ENCODE measurements at places on chromosomes 2 and 18.

GRCh38 chr2:128414351-128414750 lies 95.7 kb upstream of the HS6ST1 start:
- no peak for DNase-seq

DNA sequence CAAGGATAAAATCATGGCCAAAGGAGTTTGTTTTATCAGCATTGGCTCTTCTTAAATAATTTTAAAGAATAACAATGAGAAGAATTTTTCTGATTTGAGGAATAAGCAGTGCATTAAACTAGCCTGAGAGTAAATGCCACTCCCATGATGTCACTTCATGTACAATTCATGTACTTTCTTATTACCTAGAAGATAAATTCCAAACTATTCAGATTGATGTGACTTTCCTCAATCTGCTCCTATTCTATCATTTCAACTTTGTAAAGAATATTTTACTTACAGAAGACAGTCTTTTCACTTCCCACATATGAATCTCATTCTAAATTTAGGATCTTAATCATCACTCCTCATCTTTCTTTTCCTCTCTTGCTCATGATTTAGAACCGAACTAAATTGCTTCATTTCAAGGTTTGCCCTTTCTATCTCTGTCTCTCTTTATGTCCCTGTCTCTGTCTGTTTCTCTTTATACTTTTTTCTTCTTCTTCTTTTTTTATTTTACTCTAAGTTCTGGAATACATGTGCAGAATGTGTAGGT lies 1142.0 kb upstream of the PIK3C3 start:
- no peak for DNase-seq

DNA sequence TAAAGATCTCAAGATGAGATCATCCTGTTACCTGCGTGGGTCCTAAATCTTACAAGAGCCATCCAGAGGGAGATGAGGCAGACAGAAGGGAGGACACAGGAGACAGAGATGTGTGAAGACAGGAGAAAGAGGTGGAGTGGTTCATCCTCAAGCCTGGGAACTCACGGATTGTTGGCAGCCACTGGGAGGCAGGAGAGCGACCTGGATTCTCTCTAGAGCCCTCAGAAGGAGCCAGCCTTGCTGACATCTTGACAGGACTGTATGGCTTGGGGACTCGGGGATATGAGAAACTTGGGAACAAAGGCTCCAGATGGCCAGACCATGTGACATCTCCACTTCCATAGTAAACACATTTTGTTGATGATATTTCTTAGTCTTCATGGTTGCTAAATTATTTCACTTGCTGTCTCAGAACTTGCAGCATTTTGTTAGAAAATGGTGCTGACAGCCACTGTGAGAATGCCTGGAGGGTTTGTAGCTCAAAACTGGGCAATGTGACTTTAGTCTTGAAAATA lies 57.8 kb upstream of the MC2R start:
- DNase-seq, result no peak

DNA sequence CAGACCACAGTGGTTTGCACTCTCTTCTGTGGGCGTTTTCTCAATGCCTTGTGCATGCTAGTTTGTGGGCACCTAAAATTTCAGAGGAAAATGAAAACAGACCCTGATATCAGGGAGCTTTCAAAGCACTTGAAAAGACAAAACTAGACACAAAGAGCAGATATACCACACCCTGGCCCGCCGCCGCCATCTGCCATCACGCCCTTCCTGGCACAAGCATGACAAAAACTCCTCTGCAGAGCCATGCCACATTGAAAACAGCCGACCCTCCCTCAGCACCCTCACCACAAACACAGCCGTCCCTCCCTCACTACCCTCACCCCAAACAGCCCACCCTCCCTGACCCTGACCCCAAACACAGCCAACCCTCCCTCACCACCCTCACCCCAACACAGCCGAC lies 84.8 kb upstream of the RAB6C start:
- no peak for DNase-seq

DNA sequence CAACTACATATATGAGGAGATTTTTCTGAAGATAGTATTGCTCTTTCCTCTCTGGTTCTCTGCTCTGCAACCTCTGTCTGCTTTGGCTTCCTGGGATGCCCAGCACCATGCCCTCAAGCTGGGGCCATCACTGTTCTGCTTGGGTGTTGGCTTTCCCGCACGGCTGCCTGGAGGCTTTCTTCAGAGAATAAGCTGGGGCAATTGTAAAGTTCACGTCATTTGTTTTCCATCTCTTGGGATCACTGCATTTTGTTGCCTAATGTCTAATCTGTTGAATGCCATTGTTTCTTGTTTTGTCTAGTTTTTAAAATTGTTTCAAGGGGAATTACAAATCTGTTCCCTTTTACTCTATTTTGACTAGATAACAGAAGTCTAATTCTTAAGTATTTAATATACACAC lies 437.3 kb upstream of the NRP2 start:
- peak; percentile 47 for DNase-seq

DNA sequence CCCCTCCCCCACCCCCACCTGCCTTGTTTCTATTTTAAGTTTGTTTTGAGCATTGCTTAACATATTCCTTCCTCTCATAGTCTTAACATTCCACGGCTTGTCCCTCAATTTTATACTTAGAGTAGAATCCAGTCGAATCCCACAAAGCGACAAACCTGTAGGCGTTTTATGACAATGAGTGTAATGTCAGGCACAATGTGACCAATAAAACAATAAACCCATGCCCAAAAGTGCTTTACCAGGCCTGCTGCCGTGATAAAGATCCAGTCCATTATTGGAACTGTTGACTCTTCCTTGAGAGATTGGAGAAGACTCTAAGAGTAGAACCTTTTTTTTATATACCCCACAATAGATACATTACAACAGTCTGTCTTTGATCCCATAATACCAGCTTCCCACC lies 6.2 kb upstream of the MRO start:
- no peak for DNase-seq

DNA sequence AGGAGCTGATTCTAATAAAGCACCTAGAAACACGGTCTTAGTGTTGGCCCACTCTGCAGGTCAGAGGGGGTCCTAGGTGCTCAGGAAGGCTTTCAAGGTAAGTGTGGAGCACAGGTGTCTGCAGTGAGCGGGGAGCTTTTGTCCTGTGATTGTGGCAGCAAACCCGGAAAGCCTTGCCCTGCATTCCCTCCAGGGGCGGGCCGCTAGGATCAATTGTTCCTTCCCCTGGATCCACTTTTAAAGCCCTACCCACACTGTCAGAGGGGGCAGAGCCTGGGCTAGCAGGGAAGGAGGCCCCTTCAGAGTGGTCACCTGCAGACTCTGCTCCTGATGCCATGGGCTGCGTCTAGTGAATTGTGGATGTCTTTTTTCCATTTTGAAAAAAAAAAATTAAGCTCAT lies 176.0 kb downstream of the CTIF start:
- DNase-seq, result no peak

GRCh38 chr18:51273437-51273836 lies 76.0 kb upstream of the MEX3C start:
- DNase-seq, result no peak

GRCh38 chr2:113078350-113078839 lies 10.6 kb downstream of the IL1F10 start:
- no peak for DNase-seq

DNA sequence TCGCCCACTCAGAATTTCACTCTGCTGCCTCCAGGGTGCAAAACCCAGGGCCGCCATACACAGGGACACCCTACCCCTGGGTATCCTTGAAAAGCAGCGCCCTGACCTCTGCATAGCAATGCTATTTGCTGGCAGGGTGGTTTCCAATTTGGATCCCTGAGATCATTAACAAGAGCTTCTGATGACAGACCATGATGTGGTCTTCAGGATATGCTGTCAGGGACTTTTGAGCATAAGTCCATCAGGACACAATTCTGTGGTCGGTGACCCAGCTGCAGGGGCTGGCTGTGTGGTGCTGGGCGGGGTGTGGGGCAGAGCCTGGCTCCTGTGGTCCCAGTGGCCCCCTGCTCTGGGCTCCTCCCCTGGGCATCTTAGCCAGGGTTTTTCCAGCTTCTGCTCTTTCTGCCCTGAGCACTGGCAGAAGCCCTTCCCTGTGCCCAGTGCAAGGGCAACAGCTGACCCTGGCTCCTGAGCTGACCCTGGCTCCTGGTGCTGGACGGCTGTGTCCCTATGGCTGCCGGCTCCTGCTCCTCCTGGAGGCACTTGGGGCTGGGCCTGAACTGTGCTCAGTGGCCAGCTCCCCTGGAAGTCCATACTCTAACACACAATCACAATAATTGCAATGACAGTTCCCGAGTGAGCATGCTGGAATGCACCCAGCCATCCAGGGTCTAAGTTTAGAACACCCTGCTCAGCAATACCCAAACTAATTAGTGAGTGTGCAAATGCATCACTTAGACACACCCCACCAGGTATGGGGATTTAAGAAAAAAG lies 271.5 kb downstream of the HDAC4 start:
- peak; percentile 43 for DNase-seq

- no peak for DNase-seq
Measured at GRCh38 chr2:104443145-104443544, 410.8 kb upstream of the POU3F3 start.

GRCh38 chr18:75276818-75277609 lies 66.4 kb downstream of the TSHZ1 start:
- no peak for DNase-seq

DNA sequence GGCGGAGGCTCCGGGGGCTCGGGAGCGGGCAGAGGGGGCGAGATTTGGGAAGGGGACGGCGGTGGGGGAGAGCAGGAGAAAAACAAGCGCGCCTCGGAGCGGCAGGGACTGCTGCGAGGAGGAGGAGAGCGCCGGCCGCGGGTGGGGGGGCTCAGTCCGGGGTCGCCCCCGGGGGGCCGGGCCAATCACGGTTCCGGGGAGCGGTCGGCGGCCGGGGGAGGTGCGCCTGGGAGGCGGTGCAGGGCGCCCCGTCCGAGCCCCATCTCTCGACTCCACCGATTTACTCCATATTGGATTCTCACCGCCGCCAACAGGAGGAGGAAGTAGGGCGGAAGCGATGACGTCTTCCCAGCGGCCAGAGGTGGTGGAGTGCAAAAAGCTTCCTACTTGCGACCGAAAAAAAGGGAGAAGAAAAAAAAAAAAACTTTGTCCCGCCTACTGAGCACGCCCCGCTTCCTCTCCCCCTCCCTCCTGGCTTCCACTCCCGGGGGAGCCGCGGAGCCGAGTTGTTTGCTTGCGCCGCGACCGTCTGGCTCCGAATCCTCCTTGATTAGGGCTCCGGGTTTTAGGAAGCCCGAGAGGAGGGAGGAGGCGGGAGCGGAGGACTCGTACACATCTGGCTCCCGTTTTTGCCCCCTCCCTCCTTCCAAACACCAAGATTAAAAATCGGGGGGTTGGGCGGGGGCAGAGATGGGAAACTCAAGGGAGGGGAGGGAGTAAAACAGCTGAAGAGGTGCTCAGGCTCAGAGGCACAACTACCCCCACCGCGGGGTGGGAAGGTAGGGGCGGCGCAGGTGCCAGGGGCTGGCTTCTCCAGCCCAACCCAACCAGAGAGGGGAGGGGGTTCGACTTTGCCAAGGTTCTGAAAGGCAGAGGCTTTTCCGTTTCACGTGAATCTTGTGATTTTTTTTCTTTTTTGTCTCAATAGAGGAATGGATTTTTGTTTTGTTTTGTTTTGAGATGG lies at the start of gene SPRED2:
Gene SPRED2, minus strand, starts transcription at position 373 of the 964 bp plus-strand sequence. CDS start 612 bp downstream, outside the sequence.
- peak; percentile 96 for DNase-seq

DNA sequence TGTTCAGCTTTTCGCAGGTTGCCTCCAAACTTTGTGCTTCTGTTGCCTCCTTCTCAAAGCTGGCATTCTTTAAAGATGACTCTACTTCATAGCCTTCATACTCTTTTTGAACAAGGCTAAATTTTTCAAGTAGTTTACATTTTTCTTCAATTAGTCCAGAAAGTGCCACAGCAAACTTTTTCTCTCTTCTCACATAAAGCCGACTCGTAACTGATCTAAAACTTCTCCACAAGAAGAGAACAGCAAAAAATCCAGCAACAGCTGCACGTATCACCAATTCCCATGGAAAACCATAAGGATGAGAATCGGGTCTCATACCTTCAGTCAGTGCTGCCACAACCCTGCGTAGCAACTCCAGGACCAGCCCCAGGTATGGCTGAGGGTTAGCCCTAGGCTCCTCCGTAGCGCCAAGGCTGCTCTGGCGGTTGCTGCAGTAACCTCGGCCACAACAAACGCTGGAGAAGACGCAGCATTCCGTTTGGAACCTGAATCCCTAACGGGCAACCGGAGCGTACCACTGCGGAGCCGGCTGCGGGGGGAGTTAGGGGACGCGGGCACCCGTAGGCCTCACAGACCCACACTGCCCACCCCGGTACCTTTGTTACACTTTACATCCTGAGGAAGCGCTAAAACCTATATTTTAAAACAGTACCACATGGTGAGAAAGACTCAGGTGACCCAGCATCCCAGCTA lies at the start of gene CTAGE1:
Gene CTAGE1, minus strand, starts transcription at position 420 of the 693 bp plus-strand sequence. Its CDS starts 104 bp downstream, at position 316.
- DNase-seq, result no peak

GRCh38 chr2:189159717-189160116 lies 19.8 kb downstream of the COL5A2 start:
- DNase-seq, result no peak

GRCh38 chr2:196798980-196799379 lies 503 bp downstream of the GTF3C3 start:
- DNase-seq, result no peak

DNA sequence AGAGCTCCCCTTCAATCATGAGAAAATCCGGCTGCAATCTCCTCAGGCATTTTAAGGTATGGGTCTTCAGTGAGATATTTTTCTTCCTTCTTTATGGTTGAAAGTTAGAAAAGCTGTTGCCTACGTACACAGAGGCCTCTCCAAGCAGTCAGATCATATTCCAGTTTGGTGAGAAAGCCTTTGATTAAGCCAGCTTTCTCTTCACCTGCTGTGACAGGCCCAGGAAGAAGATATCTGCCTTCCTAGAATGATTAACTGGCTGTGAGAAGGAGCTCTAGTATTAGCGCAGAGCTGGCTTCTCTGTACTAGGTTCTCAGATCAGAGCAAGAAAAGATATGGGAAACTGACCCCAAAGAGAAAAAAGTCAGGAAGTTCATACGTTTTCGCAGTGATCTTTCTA lies 585.0 kb upstream of the CHAC2 start:
- no peak for DNase-seq

- peak; percentile 48 for DNase-seq
Measured at GRCh38 chr2:73920577-73921545, 5.8 kb upstream of the DGUOK start.

- no peak for DNase-seq
Measured at GRCh38 chr2:24814516-24814915, 21.3 kb downstream of the CENPO start.

DNA sequence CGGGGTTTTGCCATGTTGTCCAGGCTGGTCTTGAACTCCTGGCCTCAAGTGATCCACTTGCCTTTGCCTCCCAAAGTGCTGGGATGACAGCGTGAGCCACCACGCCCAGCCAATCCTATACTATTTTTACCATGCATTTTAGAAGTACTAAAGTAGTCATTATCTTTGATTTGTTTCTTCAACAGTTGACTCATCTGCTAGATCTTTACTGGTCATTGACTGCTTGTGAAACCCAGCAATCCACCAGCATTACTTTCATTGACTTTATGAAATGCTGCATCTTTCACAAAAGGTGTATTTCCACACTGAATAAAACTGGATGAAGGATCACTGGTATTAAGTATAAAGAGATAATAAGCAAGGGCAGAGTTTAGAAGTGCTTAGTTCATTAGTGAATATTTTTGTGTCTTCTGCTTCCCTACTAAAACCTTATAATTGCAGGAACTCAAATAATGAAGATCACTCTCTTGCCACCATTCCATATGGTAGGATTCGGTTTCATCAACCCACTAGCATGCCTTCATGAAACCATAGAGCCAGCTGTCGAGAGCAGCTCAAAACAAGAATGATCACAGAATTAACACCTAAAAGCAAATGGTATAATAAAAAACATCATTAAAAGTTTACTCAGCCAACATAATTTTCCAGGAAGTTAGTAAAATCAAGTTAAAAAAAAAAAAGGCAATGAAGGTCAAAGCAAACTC lies 33.1 kb downstream of the IRS1 start:
- no peak for DNase-seq
